Colonic mucosa (tissue), 4 donors: ENCODE measurements at places on chromosomes 16 and 17.

DNA sequence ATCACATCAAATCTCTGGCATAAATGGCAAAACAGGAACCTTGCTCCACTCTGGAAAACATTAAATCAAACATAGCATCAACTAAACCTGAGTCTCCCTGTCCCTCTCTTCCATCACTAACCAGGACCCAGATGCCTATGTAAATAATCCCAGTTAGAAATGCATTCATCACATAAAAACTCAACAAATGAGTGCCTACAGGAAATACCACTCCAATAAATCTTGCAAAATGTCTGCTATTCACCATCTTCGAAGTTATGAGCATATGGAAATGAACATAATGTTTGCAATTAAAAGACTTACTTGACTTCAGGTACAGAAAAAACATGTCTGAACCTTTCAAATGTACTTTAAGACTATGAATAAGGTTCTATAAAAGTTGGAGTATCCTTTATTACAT, 425.0 kb downstream of the CDH11 start:
- no peak for DNase-seq

DNA sequence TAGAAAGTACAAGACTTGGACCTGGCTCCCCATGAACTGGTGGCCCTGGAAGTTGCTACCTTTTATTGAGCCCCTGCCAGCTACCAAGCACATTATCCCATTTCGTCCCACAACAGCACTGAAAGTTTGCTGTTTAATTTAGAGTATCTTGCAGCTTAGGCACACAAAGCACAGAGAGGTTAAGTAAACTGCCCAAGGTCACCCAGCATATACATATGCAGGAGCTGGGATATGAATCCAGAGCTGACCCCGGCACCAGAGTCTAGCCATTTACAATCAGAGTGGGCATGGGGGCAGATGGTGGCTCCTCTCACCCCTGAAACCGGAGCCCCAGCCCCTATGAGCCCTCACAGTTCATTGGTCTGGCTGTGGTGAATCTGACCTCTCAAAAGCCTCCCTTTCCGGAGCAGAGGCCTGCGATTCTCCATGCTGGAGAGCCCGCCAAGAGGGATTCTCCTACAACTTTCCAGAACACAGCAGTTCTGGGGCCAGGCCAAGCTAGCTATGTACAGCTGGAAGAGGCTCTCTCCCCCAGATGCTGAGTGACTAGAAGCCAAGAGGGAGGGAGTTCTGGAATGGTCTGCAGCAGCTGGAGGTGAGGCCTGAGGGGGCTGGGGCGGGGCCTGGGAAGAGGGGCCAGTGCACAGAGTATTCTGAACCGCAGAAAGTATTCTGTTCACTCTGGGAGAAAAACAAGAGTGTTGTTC, 58.3 kb downstream of the SREBF1 start:
- peak; percentile 60 for DNase-seq

DNA sequence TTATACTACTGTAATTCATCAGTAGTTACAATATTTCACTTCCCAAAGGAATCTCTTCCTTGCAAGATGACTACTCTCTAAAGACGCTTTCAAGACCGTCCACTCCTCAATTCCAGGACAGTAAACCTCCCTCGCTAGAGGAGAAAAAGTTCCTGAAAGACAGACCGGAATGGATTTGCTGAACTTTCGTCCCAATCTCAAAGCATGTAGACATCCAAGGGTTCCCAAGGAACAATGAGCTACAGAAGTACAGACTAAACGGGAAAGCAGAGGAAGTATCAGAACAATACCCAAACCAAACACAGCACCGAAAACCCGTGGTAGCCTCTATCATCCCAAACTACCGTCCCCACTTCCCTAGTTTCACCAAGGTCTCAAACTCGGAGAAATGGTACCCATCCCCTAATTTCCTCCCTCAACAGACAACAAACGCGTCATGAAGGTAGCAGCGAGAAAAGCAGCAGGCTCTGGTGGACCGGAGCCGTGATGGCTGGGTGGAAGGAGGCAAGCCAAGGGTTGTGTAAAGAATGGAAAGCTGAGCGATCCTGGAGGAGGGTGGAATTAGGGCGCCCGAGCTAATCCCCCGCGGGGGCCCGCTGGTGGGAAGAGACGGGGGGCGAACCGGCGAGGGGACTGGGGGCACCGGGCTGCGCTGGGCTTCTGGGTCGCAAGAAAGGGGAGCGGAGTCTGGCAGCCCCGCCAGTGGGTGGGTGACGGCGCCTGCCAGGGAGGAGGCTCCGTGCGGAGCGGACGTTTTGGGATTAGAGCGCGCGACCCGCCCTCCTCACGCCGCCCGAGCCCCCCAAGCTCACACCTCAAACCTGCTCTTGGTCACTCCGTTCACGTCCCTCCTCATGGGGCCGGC, 647 bp downstream of the FBXL20 start:
- DNase-seq = peak; percentile 23

DNA sequence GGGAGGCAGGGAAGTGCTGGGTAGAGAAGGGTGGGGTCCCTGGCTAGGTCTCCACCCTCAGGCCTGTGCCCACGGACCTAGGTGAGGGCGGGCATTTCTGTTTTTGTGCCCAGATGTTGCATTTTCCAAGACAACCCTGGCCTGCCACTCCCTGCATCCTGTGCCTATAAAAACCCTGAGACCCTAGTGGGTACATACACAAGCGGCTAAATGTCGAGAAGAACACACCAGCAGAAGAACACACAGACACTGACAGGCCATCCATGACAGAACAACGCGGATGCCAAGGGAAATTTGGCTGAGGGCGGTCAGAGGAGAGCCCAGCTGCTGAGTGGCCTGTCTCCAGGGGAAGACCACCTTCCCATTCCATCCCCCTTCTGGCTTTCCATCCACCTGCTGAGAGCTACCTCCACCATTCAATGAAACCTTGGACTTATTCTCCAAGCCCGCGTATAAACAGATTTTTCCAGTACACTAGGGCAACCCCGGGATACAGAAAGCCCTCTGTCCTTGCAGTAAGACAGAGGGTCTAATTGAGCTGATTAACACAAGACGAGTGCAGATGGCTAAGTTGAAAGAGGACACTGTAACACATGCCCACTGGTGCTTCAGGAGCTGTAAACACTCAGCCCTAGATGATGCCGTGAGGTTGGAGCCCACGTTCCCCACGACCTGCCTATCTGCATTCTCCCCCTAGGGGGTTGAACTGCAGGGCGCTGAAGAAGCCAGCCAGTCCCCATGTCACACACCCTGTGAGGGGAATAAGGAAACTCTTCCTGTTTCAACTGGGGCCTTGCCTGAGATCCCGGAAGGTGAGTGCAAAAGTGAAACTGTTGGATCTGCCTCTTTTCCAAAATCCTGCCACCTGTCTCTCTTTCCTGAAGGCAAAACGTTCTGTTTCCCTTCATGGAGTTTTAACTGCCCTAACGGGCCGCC, 147.2 kb upstream of the COX10 start:
- no peak for DNase-seq

DNA sequence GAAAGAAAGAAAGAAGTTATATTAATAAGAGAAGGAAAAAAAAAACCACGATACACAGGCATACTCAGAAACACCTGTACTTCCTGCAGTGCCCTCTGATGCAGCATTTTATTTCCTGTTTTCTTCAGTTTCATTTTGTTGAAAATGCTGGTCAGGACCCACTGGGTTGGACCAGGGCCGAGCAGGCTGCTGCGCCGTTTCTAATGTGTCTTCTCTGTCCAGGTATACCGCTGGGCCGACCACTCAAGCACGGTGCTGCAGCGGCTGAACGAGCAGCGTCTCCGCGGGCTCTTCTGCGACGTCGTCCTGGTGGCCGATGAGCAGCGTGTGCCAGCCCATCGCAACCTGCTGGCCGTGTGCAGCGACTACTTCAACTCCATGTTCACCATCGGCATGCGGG, 8.3 kb downstream of the KLHL36 start:
- no peak for DNase-seq

GRCh38 chr16:58299757-58300349, 5.0 kb upstream of the PRSS54 start:
- no peak for DNase-seq

GRCh38 chr17:1733759-1734158, 8.9 kb upstream of the SERPINF2 start:
- DNase-seq = no peak

GRCh38 chr16:87843678-87844105, 25.6 kb downstream of the SLC7A5 start:
- no peak for DNase-seq

- DNase-seq = no peak
Observed at GRCh38 chr16:81429045-81429521, 15.5 kb upstream of the CMIP start.

DNA sequence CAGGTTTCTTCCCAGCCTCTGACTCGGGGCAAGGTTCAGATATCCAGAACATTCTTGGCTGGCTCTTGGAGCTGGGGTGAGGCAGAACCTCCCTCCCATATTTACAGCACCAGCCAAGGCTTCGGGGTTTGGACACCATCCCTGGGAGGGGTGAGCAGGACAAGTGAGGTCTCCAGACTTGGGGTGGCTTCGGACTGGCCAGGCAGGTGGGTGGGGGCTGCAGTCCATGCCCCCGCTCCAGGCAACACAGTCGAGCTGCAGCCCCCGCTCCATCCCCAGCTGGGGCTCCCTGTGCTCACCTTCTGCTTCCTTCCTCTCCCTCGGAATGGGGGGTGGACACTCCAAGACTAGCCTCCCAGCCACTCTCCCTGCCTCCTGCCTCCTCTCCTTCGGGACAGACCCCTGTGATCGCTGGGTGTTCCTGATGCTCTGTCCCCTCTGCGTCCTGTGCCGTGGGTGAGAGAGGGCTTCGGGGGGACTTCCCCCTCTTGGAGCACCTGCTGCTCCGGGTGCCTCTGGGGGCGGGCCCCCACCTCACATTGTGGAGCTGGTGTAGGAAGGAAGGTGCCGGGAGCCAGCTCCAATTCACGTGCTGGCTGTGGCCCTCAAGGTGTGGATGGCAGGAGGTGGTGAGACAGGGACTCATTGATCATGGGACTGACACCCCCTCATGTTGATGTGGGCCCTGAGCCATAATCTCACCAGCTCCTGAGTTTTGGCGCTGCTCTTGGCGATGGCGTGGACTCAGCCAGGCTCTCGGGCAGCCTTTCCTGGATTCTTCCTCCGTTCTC, 189.2 kb downstream of the SEC14L1 start:
- peak; percentile 37 for DNase-seq

GRCh38 chr17:68377771-68378267, 79.5 kb downstream of the WIPI1 start:
- DNase-seq = no peak

GRCh38 chr17:59641799-59642484, 22.2 kb downstream of the CLTC start:
- DNase-seq = no peak

DNA sequence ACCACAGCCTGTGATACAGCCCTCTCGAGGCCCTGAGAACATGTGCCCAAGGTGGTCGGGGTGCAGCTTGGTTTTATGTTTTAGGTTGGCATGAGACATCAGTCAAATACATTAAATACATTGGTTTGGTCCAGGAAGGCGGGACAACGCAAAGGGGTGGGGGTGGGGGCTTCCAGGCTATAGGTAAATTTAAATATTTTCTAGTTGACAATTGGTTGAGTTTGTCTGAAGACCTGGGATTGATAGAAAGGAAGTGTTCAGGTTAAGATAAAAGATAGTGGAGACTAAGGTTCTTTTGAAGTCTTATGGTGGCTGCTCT, 1.2 kb upstream of the ZKSCAN2 start:
- DNase-seq = no peak

- DNase-seq = no peak
Observed at GRCh38 chr17:43019418-43019817, 2.8 kb downstream of the VAT1 start.
